ENCODE measurements at places on chromosomes 5 and 9. TPM values are rescaled to one million over a fixed set of nuclear protein-coding genes. Genes with fewer than 3 reads are reported as not detected.
A peak's percentile ranks its signal among the peaks of the same experiment; 100 is the strongest.

GRCh38 chr5:154944716-154945115 is 3.8 kb downstream of the MRPL22 start:
- no peak overlapping the region for H3K27ac ChIP-seq
- H3K4me3 ChIP-seq: no peak overlapping the region
- peaks cover 26% of the 10 kb centered on the region for H3K4me1 ChIP-seq
- H3K36me3 ChIP-seq: no peaks in the 10 kb centered on the region
- no peaks in the 10 kb centered on the region for H3K27me3 ChIP-seq

DNA sequence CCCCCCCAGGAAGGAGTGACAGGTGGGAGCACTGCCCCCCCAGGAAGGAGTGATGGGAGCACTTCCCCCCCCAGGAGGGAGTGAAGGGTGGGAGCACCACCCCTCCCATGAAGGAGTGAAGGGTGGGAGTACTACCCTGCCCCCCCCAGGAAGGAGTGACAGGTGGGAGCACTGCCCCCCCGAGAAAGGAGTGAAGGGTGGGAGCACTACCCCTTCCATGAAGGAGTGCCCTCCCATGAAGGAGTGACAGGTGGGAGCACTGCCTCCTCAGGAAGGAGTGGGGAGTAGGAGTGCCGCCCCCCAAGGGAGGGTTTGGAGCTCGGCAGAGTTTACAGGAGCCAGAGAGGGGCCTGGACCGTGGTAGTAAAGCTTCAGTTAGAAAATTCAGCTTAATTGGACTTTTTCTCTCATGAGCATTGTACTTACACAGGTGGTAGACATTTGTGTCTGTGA is 100.7 kb downstream of the CACNA1B start:
- no peak for DNase-seq
- H3K36me3 ChIP-seq: no peaks in the 10 kb centered on the region
- H3K4me3 ChIP-seq: no peak overlapping the region
- H3K27me3 ChIP-seq: no peaks in the 10 kb centered on the region

GRCh38 chr5:51159606-51160005 is 223.6 kb upstream of the ISL1 start:
- no peak for DNase-seq
- H3K27ac ChIP-seq: no peak overlapping the region
- no peaks in the 10 kb centered on the region for H3K36me3 ChIP-seq

DNA sequence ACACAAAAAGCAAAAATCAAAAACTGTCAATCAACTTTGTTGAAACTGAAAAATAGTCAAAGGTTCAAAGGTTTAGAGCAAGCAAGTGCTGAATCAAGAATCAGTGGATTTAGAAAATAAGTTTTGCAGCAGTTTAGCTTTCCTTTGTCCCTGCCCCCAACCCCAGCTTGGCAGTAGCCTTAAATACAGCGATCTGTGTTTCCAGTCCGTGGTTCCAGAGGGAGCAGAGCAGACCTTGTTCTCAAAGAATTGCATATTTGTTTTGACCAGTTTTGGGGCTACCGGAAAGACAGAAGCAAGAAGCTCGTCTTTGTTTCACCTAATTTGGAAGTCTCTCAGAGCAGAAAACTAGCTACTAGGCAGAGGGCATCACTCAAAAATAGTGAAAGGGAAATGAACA is 57.2 kb upstream of the PRDM9 start:
- no peaks in the 10 kb centered on the region for H3K36me3 ChIP-seq
- H3K4me1 ChIP-seq: no peaks in the 10 kb centered on the region
- H3K27ac ChIP-seq: no peak overlapping the region
- H3K4me3 ChIP-seq: no peak overlapping the region
- no peak for DNase-seq

GRCh38 chr5:174119468-174119881 is 74.0 kb downstream of the NSG2 start:
- no peak overlapping the region for H3K27ac ChIP-seq
- no peak for DNase-seq
- H3K27me3 ChIP-seq: no peaks in the 10 kb centered on the region
- H3K36me3 ChIP-seq: no peaks in the 10 kb centered on the region
- H3K4me1 ChIP-seq: no peaks in the 10 kb centered on the region

GRCh38 chr9:78130004-78130403 is 98.4 kb upstream of the GNAQ start:
- H3K27me3 ChIP-seq: no peaks in the 10 kb centered on the region
- H3K4me1 ChIP-seq: no peaks in the 10 kb centered on the region
- no peak overlapping the region for H3K27ac ChIP-seq
- peak; percentile 28 for DNase-seq

DNA sequence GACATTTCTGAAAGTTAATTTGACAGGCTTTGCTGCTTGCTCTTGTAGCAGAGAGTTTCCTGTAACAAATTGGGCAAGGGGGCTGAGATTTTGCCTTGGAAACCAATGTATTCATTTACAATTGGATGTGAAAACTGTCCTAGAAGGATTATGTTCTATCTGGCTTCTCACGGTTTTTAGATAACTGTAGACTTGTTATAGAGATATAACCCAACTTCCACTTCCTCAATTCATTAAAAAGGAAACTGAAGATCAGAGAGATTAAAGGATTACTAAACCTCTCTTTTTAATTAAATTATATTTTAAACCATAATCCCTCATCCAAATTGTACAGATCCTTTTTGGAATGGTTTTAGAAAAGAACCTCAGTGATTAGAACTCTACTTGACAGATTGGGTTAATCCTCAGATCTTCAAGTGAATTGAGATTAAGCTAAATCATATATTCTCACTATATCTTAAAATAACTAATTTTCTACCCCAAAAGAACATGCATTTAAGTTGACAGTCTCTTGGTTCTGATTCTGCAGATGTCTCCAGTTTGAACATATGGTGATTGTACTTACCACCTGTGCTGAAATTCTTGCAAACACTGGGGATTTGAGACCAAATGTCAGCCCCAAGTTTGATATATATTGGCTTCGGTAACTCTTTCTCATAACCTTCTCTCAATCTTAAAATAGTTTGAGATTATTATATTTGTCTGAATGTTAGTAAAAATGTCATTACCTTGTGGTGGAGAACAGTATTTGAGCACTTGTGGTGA is 130.1 kb upstream of the C9orf72 start:
- H3K36me3 ChIP-seq: no peaks in the 10 kb centered on the region
- H3K4me1 ChIP-seq: no peaks in the 10 kb centered on the region
- no peaks in the 10 kb centered on the region for H3K27me3 ChIP-seq
- no peak overlapping the region for H3K27ac ChIP-seq
- no peak overlapping the region for H3K4me3 ChIP-seq
- DNase-seq: no peak

DNA sequence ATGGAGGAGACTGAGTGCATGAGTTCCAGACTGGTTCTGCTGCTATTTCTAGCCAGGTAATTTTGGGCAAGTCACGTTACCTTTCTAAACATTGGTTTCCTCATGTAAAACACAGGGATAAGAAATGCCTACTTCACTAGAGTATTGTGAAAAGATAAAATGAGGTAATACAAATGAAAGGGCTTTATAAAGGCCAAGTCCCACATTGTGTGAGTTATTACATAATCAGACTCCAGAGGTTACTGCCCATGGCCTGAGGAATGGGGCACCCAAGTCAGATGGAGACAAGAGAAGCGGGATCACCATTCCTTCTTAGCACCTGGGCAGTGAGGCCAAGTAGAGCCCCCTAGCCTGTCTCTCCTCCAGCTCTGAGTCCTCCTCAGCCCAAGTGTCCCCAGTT is 7.5 kb downstream of the HBEGF start:
- no peaks in the 10 kb centered on the region for H3K36me3 ChIP-seq
- no peak overlapping the region for H3K27ac ChIP-seq
- no peak for DNase-seq
- H3K4me1 ChIP-seq: peaks cover 32% of the 10 kb centered on the region
- H3K27me3 ChIP-seq: no peaks in the 10 kb centered on the region

DNA sequence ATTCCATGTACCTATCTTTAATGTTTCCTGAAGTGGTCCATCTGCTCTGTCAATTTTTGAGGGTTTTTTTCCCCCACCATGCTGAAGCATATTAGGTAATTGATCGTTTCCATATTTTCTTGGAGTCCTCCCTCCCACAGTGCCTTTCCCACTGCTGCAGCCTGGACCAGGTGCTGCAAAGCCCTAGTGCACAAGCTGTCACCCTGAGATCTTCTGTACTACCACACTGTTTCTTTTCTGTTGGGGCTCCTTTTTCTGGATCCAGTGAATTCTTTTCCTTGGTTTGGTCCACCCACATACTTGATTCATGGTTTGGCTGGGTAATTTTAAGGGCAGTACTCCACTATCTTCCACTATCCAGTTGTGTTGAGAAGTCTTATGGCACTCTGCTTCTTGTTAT is 30.9 kb upstream of the FAM169A start:
- no peak for DNase-seq
- no peak overlapping the region for H3K4me3 ChIP-seq
- no peaks in the 10 kb centered on the region for H3K27me3 ChIP-seq
- H3K4me1 ChIP-seq: no peaks in the 10 kb centered on the region
- H3K36me3 ChIP-seq: no peaks in the 10 kb centered on the region

- no peaks in the 10 kb centered on the region for H3K36me3 ChIP-seq
- no peaks in the 10 kb centered on the region for H3K4me1 ChIP-seq
- H3K27me3 ChIP-seq: no peaks in the 10 kb centered on the region
- no peak overlapping the region for H3K27ac ChIP-seq
- no peak overlapping the region for H3K4me3 ChIP-seq
Observed at GRCh38 chr5:150948539-150948938, 43.8 kb upstream of the ZNF300 start.

DNA sequence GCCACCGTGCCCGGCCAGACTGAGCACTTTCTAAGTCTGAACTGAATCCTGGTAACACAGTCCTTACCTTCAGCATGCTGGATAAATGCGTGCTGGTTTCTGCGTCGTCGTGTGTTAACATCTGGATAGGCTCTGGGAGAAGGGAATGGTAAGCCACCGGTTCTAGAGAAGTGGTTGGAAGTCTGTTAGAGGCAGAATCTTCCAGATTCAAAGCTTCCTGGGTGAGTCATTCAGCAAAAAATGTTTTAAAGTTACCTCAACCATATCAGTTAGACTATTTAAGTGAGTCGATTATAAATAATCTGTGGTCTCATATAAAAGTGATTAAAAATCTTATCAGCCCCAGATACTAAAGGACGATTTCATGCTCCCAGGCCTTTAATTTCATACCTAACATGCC is 256.5 kb upstream of the NFIL3 start:
- DNase-seq: no peak
- no peak overlapping the region for H3K4me3 ChIP-seq
- H3K4me1 ChIP-seq: peaks cover 5% of the 10 kb centered on the region
- no peak overlapping the region for H3K27ac ChIP-seq

- H3K27me3 ChIP-seq: no peaks in the 10 kb centered on the region
- no peak overlapping the region for H3K27ac ChIP-seq
Observed at GRCh38 chr5:154157483-154158378, 32.8 kb upstream of the GALNT10 start.

DNA sequence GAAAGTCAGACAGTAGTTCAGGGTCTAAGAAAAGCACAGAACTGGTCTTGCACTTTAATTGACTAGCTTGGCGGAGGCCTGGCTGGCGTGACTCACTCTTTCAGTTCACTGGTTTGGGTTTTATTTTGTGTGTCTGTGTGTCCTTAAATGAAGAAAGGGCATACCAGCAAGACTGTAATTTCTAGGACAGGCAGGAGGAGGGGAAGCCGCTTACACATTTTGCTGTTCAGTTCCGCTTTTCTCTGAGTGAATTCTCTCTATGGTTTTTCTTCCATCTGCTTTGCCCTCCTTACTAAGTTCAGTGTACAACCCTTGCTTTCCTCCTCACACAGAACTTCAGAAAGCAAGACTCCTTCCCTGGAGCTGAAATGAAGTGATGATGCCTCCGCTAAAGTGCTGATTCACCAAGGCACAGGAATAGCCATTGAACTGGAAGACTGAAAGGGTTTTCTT is 150.8 kb downstream of the MEF2C start:
- H3K36me3 ChIP-seq: peaks cover 17% of the 10 kb centered on the region
- no peaks in the 10 kb centered on the region for H3K27me3 ChIP-seq
- no peaks in the 10 kb centered on the region for H3K4me1 ChIP-seq
- DNase-seq: no peak
- H3K27ac ChIP-seq: peak overlapping the region; percentile 65

- no peak overlapping the region for H3K4me3 ChIP-seq
- H3K4me1 ChIP-seq: no peaks in the 10 kb centered on the region
- peaks cover 16% of the 10 kb centered on the region for H3K36me3 ChIP-seq
- no peak overlapping the region for H3K27ac ChIP-seq
- DNase-seq: no peak
Observed at GRCh38 chr5:95794070-95794516, 28.4 kb downstream of the GLRX start.

- no peaks in the 10 kb centered on the region for H3K36me3 ChIP-seq
- DNase-seq: no peak
- H3K27me3 ChIP-seq: no peaks in the 10 kb centered on the region
- peaks cover 3% of the 10 kb centered on the region for H3K4me1 ChIP-seq
- H3K4me3 ChIP-seq: no peak overlapping the region
Observed at GRCh38 chr9:136735812-136736480, 6.8 kb downstream of the LCN10 start.

DNA sequence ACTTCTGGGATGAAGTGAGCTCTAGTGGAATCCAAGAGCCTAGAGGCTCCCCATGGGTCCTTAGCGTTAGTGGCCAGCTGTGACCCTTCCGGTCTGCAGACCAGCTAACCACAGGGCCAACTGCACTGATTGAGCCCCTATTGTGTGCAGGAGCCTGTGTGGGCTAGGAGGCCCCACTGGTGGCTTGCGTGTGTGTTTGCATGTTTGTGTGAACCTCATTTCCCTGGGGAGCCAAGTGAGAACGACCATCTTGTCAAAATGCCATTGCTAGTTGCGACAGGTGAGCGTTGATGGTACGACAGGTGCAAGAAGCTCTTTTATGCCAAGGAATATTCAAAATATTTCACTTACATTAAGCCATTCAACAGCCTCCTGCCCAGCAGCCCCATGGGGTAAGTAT is 44.1 kb upstream of the ANKRD33B start:
- no peak for DNase-seq
- H3K27me3 ChIP-seq: no peaks in the 10 kb centered on the region
- no peak overlapping the region for H3K27ac ChIP-seq
- H3K4me1 ChIP-seq: no peaks in the 10 kb centered on the region
- H3K4me3 ChIP-seq: no peak overlapping the region
- H3K36me3 ChIP-seq: no peaks in the 10 kb centered on the region

GRCh38 chr5:65913519-65913918 is 12.9 kb upstream of the ERBIN start:
- no peaks in the 10 kb centered on the region for H3K4me1 ChIP-seq
- H3K36me3 ChIP-seq: no peaks in the 10 kb centered on the region
- H3K27ac ChIP-seq: no peak overlapping the region

Gene FKBP15
- 42.4 TPM for total RNA-seq

Gene PCDHB6
- total RNA-seq: 0.46 TPM

Gene EIF4E1B
- not detected for total RNA-seq

Gene FCN2
- not detected for total RNA-seq

Gene NME5
- total RNA-seq: 1.6 TPM

Gene LCN12
- total RNA-seq: 5.2 TPM

Gene TAF11L3
- total RNA-seq: not detected

Gene ARSI
- total RNA-seq: 6.3 TPM

Gene SPAG8
- total RNA-seq: 4.0 TPM

Gene LCN10
- total RNA-seq: 0.39 TPM

Gene ANKDD1B
- total RNA-seq: 3.4 TPM

Gene SLC6A19
- not detected for total RNA-seq

All from upper lobe of left lung (tissue), 6 donors.